ENCODE measurements at places on chromosomes 1 and 21.
A peak's percentile ranks its signal among the peaks of the same experiment; 100 is the strongest.

- DNase-seq: no peak
Observed at GRCh38 chr1:246295340-246295739, 211.7 kb downstream of the SMYD3 start.

DNA sequence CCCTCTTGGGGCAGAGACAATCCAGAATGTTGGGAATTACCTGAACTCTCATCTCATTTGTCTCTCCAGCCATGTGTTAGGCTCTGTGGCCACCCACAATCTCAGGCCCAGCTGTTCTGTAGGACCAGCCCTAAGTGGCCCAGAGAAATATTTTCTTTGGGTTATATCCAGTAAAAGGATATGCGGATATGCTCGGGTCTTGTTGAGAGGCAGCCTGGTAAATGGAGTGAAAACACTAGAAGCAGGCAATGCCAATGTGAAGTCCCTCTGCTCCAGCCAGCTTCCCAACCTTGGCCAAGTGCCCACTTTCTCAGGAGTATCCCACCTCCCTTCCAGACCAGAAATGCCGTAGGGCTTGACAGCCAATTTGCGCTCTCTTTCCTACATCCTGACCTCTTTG lies 192.2 kb downstream of the ST6GALNAC3 start:
- DNase-seq: no peak

GRCh38 chr1:41347276-41347675 lies 14.0 kb upstream of the FOXO6 start:
- no peak for DNase-seq

- DNase-seq: no peak
Observed at GRCh38 chr1:23793861-23794731, 3.2 kb downstream of the LYPLA2 start.

DNA sequence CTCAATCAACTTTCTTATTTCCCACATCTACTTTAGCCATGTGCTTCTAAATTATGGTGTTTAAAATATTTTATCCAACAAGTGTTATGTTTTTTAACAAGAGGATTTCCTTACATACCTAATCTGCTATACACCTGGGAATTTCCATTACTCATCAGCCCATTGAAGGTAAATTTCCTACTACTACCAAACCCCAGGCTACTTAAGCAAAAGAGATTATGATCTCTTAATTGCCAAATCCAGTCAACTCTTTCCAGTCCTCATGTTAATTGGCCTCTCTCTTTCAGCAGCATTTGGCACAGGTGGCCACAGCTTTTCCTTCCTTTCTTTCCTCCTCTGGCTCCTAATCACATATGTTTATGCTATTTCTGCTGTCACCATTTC lies 5.1 kb upstream of the C1orf162 start:
- DNase-seq: no peak

DNA sequence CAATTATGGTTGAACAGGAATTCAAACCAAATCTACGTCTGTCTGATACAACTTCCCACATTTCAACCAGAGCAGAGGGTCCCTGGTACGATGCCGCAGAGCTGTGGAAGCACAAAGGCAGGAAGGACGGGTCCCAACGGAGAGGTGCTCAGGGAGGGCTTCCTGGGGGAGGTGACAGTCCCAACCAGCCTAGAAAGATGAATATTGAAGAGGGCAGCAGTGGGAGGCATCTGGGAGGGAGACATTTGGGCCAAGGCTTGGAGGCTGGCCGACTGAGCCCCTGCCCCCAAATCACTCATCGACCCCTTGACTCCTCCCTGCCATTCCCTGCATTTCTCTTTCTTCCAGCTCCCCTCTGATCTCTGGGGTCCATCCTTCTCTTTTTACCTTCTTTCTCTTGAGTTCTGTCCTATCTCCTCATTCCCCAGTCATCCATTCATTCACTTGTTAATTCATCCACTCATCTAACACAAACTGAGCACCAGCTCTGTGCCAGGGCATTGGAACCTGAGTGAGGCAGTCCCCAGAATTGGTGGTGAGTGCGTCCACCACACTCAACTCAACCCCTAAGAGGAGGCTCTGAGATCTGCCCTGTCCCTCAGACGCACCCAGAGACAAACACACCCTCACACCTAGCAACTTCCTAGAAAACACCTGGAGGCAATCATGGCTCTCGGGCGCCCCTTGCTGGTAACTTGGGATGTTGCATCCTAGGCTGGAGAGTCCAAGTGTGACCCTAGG lies 13.2 kb upstream of the CELA3B start:
- peak; percentile 77 for DNase-seq

GRCh38 chr1:242187816-242188215 lies 188.9 kb upstream of the MAP1LC3C start:
- DNase-seq: no peak

- peak; percentile 70 for DNase-seq
Observed at GRCh38 chr1:230632273-230632873, 9.9 kb upstream of the COG2 start.

DNA sequence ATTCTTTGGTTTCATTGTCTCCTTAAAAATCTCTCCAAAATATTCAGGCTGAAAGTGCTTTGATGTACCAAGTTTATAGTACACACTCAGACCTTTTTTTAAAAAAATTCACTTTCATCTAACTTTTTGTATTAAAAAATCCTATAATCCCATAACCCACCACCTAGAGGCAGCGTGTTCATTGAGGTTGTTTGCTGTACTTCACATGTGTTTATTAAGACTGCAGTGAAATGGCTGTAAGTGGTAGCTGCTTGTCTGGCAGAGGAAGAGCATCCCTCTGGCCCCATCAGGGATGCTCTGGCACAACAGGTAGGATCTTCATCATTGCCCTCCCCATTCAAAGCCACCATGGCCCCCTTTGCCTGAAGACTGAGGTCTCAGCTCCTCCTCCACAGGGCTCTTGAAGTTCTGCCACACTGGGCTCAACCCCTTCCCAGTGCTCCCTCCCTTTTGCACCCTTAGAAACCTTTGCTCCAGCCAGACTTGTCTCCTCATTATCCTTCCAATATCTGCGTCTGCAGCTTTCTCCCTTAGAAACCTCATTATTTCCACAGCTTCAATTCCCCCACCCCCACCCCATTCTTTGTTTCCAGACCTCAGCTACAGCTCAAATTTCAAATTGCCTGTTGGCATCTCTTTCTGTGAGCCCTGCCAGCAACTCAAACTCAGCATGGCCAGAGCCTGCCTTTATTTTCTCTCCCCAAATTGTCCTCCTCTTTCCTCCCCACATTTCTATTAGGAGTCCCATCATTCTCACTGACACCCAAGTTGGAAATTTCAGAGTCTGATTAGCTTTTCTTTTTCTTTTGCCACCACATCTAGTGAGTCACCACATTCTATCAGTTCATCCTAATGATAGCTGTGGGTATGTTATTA lies 369.6 kb upstream of the USP24 start:
- peak; percentile 53 for DNase-seq

DNA sequence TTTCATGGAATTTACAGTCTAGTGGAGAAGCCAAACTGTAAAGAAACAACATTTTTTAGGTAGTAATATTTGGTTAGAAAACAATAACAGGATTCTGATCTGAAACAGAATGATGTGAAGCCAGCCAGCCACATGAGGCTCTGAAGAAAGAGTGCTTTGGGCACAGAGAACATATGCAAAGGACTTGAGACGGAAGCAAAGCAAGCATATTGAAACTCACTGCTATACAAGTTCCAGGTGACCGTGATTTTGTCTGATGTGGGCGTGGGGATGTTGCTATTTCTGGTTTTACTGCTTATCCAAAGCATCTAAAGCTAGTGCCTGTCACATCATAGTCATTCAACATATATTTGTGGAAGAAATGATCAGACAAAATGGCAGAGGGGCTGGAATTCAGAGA lies 14.7 kb downstream of the CRP start:
- no peak for DNase-seq

DNA sequence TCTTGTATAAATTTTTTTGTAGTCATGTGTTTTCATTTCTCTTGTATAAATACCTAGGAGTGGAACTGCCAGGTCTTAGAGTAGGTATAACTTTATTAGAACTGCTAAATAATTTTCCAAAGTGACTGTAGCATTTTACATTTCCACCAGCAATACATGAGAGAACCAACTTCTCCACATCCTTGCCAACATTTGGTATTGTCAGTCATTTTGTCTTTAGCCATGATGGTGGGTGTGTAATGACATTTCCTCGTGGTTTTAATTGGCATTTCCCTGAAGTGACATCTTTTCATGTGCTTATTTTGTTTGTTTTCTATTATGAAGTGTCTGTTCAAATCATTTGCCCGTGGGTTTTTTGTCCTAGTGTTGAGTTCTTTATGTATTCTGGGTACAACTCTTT lies 29.7 kb downstream of the ZBTB8A start:
- no peak for DNase-seq

DNA sequence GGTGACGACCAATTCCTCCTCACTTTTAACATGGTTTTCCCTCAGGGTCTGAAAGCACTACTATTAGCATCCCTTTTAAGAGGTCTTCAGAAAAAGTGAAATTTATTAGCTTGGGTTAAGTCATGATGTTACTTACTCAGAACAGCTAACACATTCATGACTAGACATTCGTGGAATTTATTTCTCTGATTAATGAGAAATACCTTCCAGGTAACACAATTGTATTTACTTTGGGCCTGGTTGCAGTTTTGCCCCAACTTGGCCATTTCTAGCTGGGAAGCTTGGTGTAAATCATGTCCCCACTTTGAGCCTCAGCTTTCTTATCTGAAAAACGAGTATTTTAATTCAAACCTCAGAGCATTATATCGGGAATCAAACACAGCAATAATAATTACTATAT lies 119.2 kb upstream of the SPATA6 start:
- DNase-seq: no peak

GRCh38 chr1:81792184-81792583 lies 8.6 kb upstream of the ADGRL2 start:
- no peak for DNase-seq

GRCh38 chr1:219798283-219799030 lies 129.9 kb downstream of the SLC30A10 start:
- DNase-seq: no peak

- no peak for DNase-seq
Observed at GRCh38 chr1:232248276-232248820, 381.6 kb downstream of the SIPA1L2 start.

DNA sequence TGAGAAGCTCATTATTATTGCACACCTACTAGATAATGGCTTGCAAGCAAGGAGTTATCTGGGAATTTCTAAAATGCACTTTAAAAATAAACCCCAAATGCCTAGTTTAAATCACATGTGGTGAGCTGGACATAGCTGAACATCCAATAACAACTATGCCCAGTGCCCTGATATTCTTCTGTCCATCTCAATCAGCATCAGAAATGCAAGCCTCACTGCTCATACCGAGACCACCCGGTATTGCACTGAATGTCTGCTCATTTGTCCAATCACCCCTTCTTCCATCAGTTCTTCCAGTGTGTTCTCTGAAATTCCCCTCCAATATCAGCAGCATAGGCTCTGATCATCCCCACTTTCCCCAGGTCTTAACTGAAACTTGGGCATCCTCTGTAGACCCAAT lies 383.8 kb downstream of the DSCAM start:
- DNase-seq: no peak

- DNase-seq: no peak
Observed at GRCh38 chr1:46536527-46536926, 14.9 kb downstream of the KNCN start.

GRCh38 chr1:114033961-114034360 lies 54.7 kb downstream of the OLFML3 start:
- no peak for DNase-seq

DNA sequence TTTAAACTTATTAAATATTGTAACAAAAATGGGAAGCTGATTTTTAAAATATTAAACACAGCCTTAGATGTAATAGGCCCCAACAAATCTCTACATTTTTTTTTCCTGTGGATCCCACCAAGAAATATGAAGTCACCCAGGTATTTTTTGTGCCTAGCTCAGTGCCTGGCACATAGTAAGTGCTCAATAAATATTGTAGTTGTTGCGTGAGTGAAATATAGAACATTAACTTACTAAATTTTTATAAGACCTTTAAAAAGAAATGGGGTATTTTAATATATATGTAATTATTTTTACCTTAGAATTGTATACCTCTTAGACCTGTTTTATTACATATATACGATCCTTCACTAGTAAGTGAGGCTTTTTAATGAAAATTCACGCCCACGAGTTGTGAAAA lies 569 bp upstream of the DNAH14 start:
- DNase-seq: no peak

DNA sequence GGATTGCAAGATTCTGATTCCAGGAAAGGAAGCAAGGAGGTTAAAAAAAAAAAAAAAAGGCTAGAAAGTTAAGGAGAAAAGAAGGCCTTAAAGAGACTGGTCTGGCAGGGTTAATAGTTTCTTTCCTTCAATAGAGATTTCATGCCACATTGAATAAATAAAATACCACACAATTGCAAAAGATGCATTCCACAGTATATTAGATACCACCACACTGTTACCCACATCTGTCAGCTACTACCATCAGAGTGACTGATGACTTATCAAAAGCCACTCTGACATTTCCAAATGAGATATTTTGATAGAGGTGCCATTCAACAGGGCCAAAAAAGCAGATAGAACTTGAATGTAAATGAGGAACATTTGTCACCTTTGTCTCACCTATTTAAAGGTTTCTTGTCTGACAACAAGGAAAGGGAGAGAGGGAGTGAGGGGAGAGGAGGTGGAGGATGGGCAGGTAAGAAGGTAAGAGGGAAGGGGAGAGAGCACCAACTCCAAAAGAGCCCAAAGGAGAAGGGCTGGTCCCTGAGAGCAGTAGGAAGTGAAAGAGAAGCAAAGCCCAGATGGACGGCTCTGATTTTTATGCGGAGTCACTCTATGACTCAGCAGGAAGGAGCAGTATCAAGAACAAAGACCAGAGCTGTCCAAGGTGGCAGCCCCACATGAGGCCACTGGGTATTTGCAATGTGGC lies 38.3 kb downstream of the LRRN2 start:
- DNase-seq: peak; percentile 70

GRCh38 chr1:192581131-192581927 lies 5.8 kb downstream of the RGS1 start:
- DNase-seq: no peak
